ENCODE measurements at places on chromosomes 2 and 18.

DNA sequence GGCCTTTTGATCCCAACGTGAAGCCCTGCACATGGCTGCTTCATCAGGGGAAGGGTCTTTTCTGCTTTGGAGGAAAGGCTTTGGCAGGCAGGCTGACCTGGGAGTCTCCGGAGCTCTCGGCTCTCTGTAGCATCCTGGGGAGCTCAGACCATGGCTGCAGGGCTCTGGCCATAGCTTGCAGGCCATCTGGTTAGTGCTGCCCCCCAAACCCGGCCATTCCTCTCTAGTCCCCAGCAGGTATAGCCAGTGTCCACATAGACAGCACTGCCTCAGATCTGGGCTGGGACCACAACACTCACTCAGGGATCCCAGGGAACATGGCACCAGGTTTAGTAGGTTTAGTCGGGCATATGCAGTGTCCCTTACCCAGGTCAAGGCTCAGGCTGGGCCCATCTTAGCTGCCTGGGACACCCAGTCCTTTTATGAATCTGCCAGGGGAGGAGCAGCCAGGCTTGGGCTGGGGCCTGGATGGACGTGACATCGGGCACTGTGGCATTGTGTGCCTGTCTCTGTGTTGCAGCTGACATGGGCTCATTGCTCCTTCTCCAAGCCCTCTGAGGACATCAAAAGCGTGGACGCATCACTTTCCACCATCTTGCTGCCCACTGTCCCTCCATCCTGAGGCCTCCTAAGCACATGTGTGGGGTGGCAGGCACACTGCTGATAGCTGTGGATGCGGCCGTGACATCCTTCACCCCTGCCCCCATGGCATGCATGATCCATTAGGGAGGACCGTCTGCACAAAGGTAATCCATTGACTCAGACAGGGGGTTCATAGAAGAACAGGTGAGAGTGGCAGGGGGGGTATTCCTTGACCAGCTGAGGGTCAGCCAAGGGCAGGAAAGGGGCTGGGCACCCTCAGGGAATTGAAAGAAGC, 19.2 kb upstream of the GPR35 start:
- DNase-seq, result no peak

DNA sequence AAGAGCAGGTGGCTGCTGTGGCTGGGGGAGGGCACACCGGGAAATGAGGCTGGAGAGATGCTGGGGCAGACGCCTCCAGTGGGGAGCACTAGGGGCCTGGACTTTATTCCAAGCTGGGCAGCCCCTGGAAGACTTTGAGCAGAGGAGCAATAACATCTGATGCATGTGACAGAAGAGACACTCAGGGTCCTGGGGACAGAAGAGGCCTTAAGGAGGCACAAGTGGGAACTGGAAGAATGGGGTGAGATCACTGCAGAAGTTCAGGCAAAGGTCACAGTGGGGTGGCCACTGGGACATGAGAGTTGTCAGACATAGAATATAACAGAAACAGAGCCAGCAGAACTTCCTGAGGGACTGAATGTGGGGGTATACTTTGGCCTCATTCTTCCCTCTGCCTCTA, 24.0 kb downstream of the TGFA start:
- DNase-seq, result no peak

DNA sequence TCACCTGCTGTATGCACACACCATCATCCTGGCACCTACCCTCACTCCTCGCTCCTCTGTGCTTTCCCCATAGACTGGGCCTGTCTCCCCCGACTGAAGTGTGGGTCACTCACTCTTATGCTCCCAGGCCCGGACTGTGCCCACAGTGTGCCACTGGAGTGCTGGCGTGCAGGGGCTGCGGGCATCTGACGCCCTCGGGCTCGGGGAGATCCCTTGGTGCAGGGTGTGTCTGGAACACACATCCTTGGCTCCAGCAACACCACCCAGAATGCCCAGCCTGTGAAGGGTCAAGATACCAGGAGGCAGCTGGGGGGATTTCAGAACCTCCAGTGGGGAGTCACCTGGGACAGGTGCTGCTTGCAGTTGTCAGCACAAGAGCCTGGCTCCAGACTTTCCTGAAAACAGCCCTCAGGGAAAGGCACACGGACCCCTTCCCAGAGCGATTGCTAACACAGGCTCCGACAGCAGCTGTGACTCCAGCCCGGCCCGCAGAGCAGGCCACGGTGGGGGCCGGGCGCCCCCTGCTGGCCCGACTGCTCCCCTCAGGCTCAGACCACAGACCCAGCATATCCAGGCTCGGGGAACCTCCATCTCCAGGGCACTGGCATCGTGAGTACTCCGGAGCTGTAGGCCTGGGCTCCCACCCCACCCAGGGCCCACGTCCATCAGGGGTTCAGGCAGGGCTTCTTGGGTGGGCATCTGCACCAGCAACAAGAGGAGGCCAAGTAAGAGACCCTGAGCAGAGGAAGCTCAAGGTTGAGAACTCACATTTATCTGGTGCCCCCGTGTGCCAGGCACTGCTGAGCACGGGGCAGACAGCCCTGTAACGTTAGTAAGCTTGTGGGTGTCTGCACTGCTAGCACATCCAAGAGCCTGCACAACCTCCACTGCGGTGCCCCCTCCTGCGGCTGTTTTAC, 8.6 kb downstream of the HS1BP3 start:
- DNase-seq, result peak; percentile 64

DNA sequence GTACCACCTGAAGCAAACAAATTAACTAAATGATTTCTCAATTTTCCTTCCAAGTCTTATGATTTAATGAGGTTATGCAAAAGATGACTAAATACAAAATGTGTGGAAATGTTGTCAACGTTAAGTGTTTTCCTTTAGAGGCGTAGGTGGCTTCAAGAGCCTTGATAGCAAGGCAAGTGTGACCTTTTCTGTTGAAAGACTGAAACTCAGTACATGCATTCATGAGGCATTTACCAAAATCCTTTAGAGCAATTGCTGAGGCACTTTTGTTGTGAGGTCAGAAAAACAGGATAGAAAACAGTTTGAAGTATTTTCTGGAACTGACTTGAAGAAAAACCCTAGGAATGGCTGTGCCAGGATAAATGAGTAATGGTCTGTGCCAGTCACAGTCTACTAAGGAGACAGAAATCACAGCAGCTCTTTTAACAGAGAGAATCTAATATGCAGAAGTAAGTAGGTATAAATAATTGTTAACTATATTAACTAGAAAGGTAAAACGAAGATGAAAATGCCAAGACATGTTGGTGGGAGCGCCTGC, 326.5 kb upstream of the CDH20 start:
- DNase-seq, result no peak

- peak; percentile 99 for DNase-seq
Observed at GRCh38 chr2:152585830-152586484, 131.3 kb downstream of the PRPF40A start.

- no peak for DNase-seq
Observed at GRCh38 chr2:12488352-12489318, 228.1 kb upstream of the TRIB2 start.
